Astrocyte of the hippocampus (primary cell): ENCODE measurements at places on chromosomes 5 and 9.

GRCh38 chr5:170327168-170327567, 29.6 kb upstream of the LCP2 start:
- no peak for DNase-seq

- DNase-seq: peak; percentile 75
These were observed 11.6 kb downstream of the ERP44 start for GRCh38 chr9:100087218-100087617.

DNA sequence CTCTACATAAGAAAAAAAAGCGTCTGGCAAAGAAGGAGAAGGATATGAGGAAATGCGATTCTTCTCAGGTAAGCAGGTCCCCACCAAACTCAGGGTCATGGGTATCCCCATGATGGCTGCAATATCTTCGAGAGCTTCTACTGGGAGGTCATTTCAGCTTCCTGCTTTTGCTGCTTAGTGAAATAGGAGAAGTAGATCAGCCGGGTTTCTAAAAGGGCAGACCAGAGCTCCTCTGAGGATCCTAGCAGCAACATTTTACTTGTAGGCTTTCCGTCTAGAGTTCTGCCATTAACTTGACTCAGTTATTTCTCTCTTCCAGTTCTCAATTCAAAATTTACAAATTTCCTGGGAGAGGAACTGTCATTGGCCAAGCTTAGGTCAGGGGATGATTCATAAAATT, 134.7 kb downstream of the DPYSL3 start:
- DNase-seq: no peak

GRCh38 chr9:86181379-86182315, 77.8 kb downstream of the C9orf153 start:
- DNase-seq: no peak

- no peak for DNase-seq
These were observed 91.6 kb upstream of the TNFAIP8 start for GRCh38 chr5:119264186-119264585.

GRCh38 chr9:109707355-109707754, 72.6 kb upstream of the PALM2AKAP2 start:
- no peak for DNase-seq

- peak; percentile 13 for DNase-seq
These were observed 37.3 kb downstream of the KCTD16 start for GRCh38 chr5:144207875-144208444.
